ENCODE measurements at places on chromosomes 12 and 14.

- no peak for DNase-seq
Measured at GRCh38 chr12:57719777-57720605, 18.6 kb downstream of the AGAP2 start.

DNA sequence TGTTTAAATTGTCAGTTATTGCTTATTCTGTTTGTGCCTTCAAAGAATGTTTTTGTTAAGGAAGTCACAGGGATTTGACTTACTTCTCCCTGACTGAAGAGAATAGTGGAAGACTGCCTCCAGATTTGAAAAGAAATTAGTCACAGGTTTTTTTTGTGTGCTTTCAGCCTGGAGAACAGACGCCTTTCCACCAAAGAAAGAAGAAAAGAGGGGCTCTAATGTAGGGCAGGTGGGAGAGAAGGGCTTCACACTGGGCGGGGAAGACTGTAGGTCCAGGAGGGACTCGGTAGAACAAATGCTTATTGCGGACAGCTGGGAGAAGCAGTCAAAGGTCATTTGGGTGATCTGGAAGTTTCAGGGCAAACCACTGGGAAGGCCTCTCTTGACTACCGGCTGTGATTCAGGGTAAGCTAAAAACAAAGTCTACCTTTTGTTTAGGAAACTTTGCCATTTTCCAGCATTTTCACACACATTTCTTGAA is 76.8 kb downstream of the SAMD4A start:
- DNase-seq, result no peak

- DNase-seq, result no peak
Measured at GRCh38 chr14:25017562-25017961, 32.4 kb downstream of the STXBP6 start.

- no peak for DNase-seq
Measured at GRCh38 chr14:89276424-89276975, 140.5 kb downstream of the FOXN3 start.

DNA sequence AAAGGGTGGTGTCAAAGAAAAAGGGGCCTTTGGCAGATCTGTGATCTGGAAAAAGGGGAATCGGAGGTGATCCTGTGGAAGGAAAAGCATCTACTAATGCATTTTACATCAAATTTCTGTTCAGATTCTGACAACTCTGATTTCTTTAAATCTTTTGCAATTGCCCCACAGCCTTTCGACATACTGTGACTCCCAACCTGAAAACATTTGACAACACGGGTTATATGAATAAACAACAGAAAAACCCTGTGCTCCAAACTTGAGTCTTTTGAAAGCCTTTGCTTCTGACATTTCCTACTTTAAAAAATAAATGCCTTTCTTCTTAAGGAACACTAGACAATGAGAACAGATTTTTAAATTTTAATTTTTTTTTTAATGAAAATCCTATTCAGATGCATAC is 231.9 kb upstream of the HMGA2 start:
- DNase-seq, result no peak

Data from sigmoid colon (tissue), 7 donors.